T-helper 1 cell (primary cell): ENCODE measurements at places on chromosomes 6 and 20.

DNA sequence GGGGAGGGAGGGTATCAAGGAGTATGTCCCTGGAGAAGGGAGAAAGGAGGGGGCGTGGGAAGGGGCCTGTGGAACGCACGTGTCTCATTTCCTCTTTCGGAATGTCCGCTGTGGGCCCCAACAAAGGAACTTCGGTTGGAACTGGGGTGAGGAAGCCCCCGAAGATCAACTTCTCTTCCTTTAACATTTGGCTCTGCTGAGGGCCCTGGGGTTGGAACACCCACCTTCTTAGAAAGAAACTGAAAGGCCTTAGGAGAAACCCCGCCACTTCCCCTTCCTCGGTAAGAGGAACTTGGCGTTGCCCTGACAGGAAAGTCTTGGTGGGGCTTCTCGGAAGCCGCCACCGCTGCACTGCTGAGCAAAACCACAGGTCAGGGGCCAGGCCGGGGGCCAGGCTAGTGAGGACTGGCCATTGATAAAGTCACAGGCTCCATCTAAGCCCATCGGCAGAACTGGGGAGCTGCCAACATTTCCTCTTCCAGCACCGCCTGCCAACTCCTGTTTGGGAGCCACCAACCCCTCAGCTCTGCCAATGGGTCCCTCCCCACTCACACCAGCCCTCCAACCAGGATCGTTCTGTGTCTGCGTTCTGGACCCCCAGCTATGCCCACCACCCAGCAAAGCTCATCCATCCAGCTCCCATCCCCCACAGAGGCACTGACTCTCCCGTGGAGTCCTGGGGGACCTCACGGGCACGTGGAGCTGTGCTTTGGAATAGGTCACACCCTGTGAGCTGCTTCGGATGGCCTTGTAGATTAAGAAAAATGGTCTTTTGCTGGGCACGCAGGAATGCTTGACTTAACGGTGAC lies 44.8 kb downstream of the FGD2 start:
- DNase-seq: no peak

DNA sequence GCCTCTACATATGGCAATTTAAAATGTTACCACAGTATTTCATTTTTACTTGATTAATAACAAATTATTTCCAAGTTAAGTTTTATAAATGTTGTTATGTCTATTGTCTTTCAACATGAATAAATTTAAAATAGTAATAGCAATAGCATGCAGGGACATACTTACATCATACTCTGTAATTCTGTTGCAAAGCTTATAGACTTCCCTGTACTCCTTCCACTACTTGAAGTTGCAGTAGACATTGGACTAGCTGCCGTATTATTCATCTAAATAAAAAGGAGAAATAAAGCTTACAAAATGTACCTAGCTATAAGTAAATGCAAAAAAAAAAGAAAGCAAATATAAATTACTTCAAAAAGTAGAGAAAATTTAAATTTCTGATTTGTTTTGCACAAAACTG lies 12.7 kb downstream of the SUPT3H start:
- DNase-seq: no peak

DNA sequence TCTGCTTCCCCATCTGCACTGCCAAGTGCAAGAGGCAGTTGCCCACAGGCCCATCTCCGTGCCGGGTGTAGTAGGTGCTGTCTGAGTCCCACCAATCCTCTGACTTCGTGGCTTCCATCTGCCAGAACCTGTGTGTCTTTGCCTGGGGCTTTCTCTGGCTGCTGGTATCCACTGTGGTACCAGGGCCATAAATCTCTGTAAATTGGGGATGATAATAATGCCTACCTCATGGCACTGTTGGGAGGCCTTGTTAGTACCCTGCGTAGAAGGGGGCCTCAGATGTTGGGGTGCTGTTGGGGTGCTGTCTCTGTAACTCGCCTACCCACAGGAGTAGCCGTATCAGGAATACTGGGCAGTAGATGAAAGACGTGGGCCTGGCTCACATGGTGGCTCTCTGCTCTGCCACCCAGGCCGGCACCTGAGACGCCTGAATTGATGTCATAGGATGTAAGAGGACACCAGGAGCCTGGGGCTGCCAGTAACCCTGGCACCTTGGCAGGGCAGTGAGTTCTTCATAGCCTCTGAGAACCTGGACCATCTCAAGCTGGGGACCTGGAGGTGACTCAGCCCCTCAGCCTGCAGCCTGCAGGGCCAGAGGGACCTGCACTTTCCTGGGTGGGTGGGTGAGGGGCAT lies 94.1 kb upstream of the RNF24 start:
- no peak for DNase-seq

GRCh38 chr20:48283470-48284110 lies 498.3 kb upstream of the SULF2 start:
- DNase-seq: no peak
